Stimulated activated CD4-positive, alpha-beta T cell treated with anti-CD3 and anti-CD28 coated beads, Interleukin-2, amount 100 ng/mL, for 48 hours (primary cell): ENCODE measurements at places on chromosomes 6 and 20.

DNA sequence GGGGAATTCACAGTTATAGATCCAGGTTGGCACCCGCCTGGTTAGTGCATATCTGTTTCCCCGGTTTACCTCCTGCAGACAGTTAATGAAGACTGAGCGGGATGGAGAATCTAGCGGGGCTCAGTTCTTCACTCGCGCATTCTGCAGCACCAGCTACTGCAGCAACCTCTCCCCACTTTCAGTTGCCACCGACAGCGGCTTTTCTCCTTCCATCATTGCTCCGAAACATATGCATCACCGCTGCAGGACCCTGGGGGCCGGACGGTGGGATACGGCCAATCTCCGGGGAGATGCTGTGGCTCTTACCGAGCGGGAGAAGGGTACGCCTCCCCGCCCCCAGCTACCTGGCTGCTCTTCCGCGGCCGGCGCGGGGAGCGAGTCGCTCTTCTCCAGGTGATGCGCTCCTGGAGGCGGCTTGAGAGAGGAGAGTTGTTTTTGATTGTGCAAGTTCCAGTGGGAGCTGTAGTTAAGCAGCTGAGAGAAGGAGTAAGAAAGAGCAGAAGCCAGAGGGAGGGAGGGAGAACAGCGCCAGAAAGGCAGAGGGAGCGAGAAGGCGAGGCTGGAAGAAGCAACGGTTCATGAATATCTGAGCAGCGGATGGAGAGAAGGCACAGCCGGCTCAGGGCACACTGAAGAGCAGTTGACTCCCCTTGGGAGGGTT, at the start of gene SGK1:
Gene SGK1, minus strand, starts transcription at position 642 of the 661 bp plus-strand sequence. CDS start 652 bp downstream, outside the sequence.
- peak; percentile 11 for DNase-seq

- no peak for DNase-seq
Observed at GRCh38 chr6:6418421-6418820, 98.0 kb upstream of the F13A1 start.

GRCh38 chr20:36149469-36149868, 5.1 kb upstream of the EPB41L1 start:
- DNase-seq, result no peak

DNA sequence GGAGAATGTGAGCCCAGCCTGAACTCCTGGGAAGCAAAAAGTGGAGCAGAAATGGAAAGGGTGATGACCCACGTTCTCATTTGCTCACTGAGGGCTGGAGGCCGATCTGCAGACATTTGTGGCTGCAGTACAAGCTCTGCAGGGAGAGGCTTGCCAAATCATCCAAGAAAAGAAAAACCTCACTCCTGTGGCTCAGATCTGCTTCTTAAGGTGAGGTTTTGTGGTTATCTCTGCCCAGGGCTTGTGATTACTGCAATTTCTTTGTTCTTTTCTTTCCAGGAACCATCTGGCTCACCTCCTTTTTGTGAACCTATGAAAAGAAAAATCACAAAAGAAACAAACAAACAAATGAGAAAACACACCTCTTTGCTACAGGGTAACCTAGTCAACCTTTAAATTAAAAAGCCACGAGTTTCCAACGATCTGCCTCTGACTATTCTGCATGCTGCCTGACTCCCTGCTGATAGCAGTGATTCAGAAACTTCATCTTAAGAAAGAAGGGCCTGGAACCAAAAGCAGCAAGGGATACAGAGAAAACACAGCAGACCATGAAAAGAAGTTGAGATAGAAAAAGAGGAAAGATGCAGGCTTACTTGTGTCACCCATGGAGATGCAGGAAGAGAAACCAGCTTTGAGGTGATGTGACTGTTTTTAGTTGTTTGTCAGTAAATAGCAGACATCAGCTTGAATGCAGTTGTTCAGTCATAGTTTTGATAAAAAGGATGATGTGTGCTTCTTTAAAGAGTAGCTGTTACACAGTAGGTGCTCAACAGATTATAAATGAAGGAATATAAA, 165.1 kb downstream of the LMBRD1 start:
- DNase-seq, result no peak

DNA sequence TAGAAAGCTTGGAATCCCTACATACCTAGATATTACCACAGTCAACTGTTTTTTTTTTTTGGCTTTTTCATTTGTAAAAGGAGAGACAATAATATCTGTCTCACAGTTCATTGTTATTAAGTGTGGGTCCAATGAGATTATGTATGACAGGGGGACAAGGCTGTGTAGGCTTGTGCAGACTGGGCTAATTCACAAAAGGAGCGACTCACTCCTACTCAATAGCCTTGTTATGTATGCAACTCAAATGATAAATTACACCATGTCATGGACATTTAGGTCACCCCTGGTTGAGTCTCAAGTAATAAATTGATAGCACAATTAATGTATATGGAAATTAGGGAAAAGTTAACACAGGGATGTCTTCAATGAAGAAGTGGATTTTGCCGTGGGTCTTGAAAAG, 208.2 kb upstream of the MAP3K7 start:
- no peak for DNase-seq

GRCh38 chr6:136226027-136226673, 24.0 kb downstream of the MTFR2 start:
- DNase-seq, result peak; percentile 59

DNA sequence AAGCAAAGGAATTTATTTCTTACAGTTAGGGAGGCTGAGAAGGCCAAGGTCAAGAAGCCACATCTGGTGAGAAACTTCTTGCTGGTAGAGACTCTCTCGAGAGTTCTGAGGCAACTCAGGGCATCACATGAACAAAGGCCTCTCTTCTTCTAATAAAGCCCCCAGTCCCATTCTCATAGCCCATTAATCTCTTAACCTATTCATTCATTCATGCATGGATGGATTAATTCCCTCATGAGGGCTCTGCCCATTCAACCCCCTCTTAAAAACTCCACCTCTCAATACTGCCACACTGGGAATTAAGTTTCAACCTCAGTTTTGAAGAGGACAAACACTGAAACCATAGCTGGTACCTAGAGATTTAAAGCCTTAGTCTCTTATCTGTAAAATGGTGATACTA, 217.9 kb upstream of the SPTLC3 start:
- no peak for DNase-seq

- no peak for DNase-seq
Observed at GRCh38 chr6:105499136-105499870, 96.4 kb upstream of the PREP start.

- DNase-seq, result no peak
Observed at GRCh38 chr6:109515781-109516409, 32.9 kb upstream of the ZBTB24 start.

DNA sequence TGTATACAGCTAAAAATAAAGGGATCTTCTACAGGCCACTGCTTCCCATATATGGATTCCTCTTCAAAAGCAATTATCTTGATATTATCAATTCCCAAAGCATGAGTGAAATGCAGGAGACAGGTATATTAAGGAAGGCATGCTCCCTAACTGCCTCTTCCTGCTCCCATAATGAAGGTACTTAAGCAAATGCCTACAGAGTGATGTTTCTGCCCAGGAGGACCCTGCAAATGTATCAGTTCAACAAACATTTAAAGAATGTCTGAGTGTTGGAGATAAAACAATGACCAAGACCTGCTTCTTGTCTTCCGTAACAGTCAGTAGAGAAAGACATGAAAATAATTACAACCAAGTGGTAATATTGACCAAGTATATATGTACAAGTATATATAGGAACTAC, 4.2 kb downstream of the UBE2J1 start:
- DNase-seq, result no peak

GRCh38 chr20:46872328-46873211, 22.1 kb upstream of the EYA2 start:
- no peak for DNase-seq

DNA sequence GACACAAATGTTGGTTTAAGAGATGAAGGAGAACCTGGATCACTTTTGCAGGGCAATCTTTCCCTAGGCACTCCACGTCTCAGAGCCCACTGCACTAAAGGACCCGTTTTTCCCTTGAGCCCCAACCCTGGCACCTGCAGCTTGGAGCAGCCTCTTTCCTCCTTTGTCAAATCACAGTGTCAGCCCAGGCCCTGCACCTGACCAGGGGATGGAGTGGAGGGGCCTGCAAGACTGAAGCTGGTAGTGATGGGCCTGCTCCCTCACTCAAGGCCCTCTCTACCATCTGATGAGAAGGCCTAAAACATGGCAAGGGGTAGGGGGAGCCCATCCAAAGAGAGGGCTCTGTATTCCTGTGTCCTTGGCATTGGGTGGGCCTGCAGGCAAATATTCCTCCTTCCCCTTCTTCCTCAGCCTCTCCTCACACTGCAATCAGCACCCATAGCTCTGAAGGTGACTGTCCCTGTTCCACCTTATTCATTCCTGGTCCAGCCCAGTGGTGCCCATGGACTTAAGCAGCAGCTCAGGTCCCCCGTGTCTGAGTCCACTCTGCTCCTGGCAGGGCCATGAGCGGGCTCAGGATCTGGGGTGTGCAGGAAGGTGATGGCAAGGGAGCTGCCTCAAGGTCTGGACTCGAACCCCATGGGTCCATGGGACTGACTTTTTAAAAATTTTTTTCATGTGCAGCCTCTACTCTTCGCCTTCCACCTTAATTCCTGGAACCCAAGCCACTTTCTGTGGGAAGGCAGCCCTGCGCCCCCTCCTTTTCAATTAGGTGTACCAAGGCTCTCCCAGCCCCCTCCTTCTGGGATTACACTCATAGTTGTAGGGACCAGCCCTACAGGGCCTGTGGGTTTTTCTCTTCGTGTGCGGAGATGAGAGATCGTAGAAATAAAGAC, 6.7 kb downstream of the RAET1G start:
- no peak for DNase-seq

DNA sequence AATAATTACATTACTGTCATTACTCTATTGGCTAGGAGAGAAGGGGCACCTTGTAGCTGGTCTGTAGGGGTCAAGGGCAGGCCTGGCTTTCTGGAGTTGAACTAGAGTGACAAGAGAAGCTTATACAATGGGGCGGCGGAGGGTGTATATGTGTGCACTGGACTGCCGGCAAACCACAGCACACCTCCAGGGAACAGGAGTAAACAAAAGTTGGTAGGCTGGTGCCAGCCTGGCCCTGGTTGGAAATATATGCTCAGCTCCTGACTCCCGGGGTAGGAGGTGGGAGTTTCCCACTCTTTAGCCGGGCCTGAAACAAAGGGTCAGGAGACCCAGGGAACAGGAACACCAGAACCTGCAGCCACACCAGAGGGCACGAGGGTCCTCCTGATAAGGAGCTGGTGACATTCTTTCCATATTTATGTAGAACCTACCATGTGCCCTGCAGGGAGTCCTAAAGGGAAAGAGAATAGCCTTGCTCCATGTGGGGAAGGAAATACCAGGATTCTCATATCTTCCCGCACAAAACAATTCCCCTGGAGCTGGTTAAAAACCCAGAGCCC, 5.1 kb downstream of the C6orf132 start:
- no peak for DNase-seq

- DNase-seq, result no peak
Observed at GRCh38 chr20:8756410-8756809, 312.5 kb upstream of the PLCB4 start.

DNA sequence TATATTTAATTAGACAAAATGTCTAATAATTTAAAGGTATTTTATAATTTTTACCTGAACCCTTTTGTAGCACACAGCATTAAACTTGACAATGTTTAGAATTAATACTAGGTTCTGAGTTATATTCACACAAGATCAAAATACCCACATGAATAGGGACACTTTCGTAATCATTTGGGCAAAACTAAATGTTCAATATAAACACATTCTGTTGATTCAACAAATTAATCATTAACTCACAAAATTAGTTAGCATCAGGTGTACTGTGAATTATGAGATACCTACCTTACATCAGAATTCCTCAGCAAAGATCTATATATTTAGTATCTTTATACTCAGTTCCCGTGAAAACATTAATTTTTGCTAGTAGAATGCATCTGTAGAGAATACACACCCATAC, 481.5 kb upstream of the MANEA start:
- DNase-seq, result no peak

DNA sequence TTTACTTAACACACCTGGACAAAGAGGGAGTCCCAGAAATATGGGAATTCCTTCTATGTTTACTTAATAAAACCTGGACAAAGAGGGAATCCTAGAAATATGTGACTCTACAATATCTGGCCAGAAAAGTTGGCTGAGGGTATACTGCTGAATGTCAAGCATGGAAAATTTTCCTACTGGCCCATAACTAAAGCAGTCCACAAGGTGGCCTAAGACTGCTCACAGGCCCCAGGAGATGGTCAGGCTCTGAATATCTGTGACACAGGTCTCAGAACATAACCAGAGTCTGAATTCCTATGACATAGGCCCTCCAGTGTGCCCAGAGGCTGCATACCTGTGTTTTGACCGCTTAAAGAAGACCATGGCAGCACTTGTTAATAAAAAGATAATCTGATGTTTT, 578.2 kb upstream of the NRSN1 start:
- no peak for DNase-seq

DNA sequence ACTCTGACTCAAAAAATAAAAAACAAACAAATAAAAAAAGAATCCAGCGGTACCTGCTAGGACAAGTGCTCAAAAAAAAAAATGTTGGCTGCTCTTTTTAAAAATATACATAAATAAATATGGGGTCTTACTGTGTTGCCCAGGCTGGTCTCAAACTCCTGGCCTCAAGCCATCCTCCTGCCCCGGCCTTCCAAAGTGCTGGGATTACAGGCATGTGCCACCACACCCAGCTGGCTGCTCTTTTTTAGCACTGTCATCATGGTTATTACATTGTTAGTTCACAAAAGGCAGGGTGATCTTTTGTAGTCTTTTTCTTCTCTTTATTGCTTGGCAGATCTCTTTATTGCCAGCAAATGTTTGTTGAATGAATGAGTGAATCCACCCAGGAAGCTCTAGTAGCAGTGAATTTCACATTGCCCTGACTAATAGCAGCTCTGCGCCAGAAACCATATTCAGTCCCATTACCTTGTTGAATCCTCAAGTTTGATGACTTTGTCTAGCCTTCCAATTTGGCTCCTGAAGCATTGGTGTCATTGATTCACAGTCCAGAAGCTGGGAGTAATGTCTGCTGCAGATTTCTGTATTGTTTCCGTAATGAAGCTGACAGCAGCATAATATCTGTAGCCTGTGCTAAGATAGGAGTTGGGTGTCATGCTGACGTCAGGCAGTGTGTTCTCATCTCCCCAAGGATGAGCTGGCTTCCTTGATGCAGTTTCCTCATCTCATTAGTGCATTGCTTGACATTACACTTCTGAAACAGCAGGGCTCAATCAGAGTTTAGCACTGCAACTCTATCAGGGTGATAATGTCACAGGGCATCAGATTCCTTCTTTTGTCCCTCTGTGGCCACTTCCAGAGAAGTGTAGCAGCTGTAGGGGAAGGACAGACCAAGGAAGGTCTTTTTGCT, 84.9 kb upstream of the TGM3 start:
- DNase-seq, result no peak

GRCh38 chr6:51598171-51598570, 489.2 kb downstream of the PKHD1 start:
- no peak for DNase-seq

GRCh38 chr6:26064619-26065257, 22.5 kb upstream of the HFE start:
- peak; percentile 25 for DNase-seq

DNA sequence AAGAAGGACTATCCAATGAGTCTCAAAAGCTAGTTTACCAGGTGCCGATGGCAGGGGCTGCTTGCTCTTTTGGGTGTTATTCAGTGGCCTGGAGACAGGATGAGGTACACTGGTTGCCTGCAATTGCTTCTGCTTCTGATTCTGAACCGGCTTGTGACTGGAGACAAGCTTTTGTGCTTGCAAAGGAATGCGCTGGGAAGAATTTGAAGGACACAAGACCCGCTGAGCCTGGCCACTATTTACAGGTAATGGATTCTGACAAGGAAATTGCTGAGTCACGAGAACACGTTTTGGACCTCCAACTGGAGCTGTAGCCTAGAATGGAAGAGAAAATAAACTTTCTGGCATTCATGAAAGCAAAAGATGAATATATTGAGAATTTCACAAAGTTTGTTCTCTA, 5.8 kb downstream of the AURKA start:
- DNase-seq, result no peak

- DNase-seq, result no peak
Observed at GRCh38 chr20:63122626-63123025, 93.3 kb downstream of the YTHDF1 start.
